ENCODE measurements at places on chromosomes 3 and 15.

GRCh38 chr3:4808637-4809036 is 170.6 kb upstream of the BHLHE40 start:
- no peak for DNase-seq

- no peak for DNase-seq
Measured at GRCh38 chr3:143269741-143270140, 150.2 kb downstream of the CHST2 start.

DNA sequence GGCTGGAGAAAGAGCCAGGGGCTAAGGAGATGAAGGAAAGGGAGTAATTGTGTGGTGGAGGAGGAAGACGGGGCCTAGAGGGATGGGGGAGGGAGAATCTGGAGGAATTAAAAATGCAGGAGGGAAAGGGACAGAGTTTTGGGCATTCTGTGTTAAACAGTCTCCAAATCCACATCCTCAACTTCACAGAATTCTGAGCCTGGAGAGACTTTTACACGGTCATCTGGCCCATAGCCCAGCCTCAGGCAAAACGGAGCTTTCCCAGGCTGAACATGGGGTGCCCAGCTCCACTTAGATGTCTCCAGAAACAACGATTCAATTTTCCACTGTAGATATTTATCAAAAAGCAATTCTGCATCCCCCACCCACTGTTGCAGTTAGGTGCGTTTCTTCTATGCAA is 137.6 kb upstream of the HACD2 start:
- DNase-seq: no peak

- DNase-seq: no peak
Measured at GRCh38 chr3:50639055-50639494, 22.1 kb downstream of the MAPKAPK3 start.

- DNase-seq: no peak
Measured at GRCh38 chr3:88239870-88240269, 90.1 kb downstream of the C3orf38 start.

DNA sequence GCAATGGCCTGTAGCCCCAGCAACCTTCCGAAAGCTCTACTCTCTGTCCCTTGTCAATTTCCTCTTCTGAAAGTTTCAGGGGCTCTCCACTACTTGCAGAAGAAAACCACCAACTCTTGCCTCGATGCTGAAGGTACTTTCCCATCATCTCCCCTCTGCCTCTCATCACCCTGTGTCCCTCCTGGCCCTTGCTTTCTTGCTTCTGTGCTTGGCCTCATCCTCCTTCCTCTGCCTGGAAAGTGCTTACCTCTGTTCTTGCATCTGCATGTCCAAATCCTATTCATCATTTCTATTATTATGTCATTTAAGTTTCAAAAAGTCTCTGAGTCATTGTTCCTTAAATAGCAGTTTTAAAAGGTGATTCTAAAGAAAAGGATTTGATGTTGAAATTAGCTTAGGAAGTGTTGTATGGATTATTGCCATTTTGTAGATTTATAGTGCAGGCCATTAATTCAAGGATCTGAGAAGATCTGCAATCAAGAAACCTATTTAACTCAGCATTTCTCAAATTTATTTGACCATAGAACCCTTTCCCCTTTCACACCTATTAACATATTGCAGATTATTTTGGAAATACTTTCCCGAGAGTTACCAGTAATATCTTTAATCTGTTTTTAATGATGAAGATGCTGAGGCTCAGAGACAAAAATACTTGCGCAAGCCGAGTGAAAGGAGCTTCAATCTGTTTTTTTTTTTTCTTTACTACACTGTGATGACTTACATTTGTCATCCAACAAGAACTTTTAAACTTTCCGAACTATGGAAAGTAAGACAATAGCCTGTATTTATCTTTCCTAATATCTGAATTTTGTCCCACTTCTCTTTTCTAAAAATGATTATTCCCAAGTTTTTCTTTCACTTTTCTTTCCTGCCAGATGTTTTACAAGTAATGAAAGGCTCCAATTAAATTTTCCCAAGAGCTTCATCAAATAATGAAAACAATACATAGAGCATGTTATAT is 22.3 kb upstream of the CFAP161 start:
- DNase-seq: no peak

DNA sequence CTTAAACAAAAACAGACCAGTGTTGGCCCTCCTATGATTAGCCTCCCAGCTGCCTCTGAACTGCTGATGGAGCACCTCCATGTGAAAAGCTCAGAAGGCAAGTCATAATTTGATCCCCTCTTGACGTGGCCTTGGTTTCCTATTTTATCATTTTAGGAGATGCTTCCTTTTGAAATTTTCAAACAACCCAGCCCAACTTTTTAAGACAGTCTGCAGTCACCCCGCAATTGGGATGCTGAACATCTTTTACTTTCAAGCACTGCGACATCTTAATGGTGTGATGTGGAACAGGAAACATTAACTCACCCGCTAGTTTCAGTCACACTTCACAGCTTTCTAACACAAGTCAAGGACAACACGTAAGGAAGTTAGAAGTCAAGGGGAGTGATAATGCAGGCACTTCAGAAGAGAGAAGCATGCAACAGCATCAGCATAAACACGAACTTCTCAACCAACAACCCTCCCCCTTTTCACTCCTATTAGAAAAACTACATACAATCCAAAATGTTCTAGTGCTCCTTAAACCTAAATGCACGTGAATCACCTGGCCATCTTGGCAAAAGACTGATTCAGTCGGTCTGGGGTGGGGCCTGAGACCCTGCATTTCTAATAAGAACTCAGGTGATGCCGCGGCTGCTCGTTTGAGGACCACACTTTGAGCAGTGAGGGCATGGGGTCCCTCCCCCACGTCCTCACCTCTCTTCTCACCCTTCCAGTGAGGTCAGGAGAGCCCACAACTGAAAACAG is 161.5 kb downstream of the FOXP1 start:
- peak; percentile 60 for DNase-seq

DNA sequence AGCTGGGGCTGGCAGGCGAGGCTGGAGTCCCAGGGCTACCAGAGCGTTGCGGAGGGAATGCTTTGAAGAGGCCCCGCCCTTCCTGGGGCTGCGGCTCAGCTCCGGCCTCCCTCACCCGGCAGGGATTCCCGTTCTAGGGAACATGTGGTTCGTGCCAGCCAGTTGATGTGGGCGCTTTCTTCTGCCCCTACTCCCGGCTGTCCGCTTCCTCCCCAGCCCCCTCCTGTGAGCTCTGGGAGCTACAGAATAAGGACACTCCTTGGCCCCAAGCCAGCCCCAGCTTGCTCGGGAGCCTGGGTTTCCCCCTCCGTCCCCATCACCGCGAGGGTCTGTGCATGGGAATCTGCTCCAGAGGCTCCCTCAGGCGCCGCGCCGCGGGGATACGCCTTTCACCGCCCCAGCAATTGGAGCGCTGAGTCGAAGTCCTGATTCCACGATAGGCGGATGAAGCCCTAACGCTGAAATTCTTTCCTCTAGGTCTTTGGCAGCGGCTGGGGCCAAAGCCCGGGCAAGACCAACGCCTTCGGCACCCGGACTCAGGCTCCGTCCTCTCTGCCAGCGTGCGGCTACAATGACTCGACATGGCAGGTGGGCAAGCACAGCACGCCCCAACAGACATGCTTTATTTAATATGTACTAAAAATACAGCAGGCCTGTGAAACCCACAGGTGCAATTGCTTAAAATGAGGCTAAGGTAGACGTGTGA is 69.5 kb downstream of the KLF15 start:
- DNase-seq: no peak

DNA sequence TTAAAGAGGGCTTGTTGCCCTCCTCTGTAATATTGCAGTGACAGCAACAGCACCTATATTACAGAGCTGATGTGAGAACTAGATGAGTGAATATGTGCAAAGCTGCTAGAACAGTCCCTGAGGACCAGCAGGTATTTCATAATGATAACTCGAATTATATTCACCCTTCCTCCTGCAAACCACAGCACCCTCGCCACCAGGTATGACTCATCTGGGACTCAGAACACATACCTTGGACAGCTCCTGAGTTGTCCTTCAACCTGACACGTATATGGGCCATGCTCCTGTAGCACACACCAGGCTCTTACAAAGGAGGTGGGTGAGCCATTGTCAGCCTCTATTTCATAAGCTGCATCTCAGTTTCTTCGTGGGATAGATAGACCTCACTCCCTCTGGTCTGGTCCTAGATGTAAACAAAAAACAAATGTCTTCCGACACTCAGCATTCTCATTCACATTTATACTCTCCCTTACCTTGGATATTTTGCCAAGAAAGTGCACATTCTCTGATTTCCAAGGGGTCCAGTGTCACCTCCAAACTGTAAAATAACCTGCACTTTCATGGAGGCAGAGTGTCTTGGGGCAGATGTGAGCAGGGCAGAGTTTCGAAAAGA is 124.5 kb downstream of the TLE3 start:
- no peak for DNase-seq

GRCh38 chr3:52394751-52395502 is 50.0 kb downstream of the SEMA3G start:
- no peak for DNase-seq

DNA sequence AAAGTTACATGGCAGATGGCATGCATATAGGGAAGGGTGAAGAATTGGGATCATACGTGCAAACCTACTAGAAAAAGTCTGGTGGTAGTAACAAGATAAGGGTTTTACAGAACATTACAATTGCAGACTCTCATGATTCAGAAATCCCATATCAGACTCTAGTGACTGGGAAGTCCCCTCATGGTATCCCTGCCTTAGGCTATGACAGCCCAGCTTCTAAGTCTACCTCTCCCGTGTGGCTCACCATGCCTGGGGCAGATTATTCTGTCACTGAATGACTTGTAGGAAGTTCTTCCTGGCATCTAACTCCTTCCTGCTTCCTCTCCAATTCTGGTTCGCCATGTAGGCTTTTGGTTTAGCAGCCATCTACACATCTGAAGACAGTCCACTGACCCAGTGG is 5.7 kb upstream of the SLC6A11 start:
- DNase-seq: no peak

- no peak for DNase-seq
Measured at GRCh38 chr3:160544844-160545503, 20.4 kb downstream of the KPNA4 start.

DNA sequence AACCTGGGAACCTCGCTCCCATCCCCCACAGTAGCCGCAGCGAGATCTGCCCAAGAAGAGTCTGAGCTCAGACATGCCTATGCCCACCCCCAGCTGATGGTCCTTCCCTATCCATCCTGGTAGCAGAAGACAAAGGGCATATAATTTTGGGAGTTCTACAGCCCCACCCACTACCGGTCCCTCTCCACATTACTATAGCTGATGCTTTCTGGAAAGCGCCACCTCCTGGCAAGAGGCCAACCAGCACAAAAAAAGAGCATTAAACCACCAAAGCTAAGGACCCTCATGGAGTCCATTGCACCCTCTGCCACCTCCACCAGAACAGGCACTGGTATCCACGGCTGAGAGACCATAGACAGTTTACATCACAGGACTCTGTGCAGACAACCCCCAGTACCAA is 168.4 kb downstream of the MEGF11 start:
- DNase-seq: no peak

- DNase-seq: no peak
Measured at GRCh38 chr3:149363053-149363452, 14.4 kb downstream of the TM4SF1 start.

DNA sequence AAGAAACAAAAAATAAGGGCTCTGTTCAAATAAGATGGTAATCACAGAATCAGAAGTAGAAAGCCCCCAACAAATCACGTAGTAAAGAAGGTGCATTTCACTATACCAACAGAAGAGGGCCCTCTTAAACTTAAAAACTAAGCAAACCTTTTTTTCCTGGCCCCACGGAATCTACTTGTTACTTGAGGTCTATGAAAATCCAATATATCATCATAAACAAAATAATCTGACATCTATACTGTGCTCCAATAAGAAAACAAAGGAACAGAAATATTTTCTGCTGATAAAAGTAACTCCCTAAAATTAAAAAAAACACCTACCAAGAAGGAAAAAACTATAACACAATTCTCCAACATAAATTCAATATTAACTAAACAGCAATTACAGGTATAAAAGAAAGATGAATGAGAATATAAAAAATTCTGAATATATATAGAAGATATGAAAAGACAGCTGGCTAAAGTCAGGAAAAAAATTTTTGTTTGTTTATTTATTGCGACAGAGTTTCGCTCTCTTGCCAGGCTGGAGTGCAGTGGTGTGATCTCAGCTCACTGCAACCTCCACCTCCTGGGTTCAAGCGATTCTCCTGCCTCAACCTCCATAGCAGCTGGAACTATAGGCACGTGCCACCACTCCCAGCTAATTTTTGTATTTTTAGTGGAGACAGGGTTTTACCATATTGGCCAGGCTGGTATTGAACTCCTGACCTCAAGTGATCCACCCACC is 81.8 kb downstream of the CLASP2 start:
- peak; percentile 52 for DNase-seq

DNA sequence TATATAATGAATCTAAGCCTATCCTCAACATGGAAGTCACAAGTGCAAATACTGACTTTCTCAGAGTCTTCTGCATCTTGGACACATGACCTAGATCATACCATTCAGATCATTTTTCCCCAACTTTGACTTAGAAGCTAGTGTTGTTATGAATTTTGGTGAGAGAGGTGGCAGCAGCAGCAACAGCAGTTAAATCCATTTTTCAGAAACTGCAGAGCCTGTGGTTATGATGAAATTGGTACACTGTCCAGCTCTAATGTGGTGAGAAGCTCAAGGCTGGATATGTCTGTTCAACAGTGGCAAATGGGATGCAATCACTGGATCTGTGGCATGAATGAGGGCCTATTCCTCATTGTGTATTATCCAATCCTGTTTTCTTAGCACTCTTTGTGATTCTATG is 290.1 kb upstream of the SATB1 start:
- no peak for DNase-seq

DNA sequence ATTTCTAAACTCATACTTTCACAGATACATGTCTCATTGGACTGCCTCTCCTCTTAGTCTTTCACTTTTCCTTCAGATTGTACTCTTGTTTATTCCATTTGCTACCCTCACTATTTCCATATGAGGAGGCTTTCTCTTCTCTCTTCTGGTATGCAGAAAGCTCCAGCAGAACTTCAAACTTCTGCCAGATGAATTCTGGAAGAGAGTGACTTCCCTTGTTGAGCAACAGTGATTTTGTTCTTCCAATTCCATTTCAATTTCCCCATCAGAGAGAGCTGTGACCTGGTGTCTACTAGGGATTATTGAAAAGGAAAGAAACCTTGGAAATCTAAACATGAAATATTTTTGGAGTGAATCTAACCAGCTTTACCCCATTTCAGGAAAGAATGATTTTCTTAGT is 523.2 kb upstream of the ZNF717 start:
- DNase-seq: no peak
